Fibroblast of skin of back (primary cell): ENCODE measurements at places on chromosomes 7 and 10.

GRCh38 chr10:69087590-69088470 is at the start of gene SRGN:
Gene SRGN, plus strand, starts transcription at chr10:69088103. Its CDS starts 55 bp downstream, at chr10:69088158.
- peak; percentile 53 for DNase-seq

GRCh38 chr10:4136121-4136520 is 351.1 kb upstream of the KLF6 start:
- no peak for DNase-seq

GRCh38 chr7:24975644-24976260 is 4.2 kb downstream of the OSBPL3 start:
- peak; percentile 54 for DNase-seq

DNA sequence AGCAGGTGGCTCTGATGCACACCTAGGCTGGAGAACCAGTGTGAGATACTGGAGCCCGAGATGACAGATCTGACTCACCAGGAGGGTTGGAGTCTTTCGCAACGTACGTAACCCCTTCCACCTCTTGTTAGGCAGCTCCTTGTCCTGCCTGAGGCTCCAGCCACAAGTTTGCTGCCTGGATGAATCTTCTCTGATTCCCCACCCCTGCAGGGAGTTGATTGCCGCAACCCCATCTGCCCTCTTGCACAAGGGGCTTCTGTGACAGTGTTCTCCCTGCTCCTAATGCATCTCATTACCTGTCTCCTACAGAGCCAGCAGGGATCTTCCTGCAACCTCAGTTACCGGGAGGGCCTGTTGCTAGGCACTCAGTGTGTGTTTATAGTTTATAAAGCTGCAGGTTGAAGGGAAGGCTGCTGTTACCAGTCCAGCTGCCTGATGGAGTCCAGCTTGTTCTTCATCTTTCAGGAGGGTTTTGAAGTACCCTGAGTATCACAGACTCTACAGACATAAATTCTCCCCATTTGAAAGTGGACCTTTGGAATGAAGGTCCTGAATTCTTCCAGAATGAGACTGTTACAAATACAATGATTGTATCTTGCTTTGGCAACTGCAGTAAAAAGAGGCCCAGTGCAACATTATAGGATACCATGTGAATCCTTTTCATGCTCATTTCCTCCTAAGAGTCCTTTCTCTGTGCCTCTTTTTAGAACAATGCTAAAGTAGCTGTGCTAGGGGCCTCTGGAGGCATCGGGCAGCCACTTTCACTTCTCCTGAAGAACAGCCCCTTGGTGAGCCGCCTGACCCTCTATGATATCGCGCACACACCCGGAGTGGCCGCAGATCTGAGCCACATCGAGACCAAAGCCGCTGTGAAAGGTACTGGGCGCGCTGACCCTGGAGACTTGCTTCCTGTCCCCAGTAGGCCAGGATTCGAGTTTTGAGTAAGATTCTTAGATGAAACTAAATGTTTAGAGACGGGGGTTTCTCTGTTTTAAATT is 6.5 kb downstream of the MDH2 start:
- no peak for DNase-seq

- no peak for DNase-seq
These were observed 672.9 kb upstream of the LRRTM3 start for GRCh38 chr10:66252986-66253385.
